ENCODE measurements at places on chromosomes 5 and 9. TPM values are rescaled to one million over a fixed set of nuclear protein-coding genes. Genes with fewer than 3 reads are reported as not detected.

MCC gene
- total RNA-seq, result 8.3 TPM

CCDC112 gene
- total RNA-seq, result 3.0 TPM

SPINK6 gene
- not detected for total RNA-seq

DTWD2 gene
- 3.2 TPM for total RNA-seq

PTGS1 gene
- total RNA-seq, result 0.92 TPM

LCN15 gene
- total RNA-seq, result not detected

FOXD4L3 gene
- not detected for total RNA-seq

MYORG gene
- total RNA-seq, result 0.72 TPM

CCDC171 gene
- 1.4 TPM for total RNA-seq

SAXO1 gene
- not detected for total RNA-seq

ANKRD18B gene
- not detected for total RNA-seq

B4GALT7 gene
- 46.7 TPM for total RNA-seq

PRR16 gene
- total RNA-seq, result not detected

GRAMD2B gene
- total RNA-seq, result 6.0 TPM

HSD17B4 gene
- 79.6 TPM for total RNA-seq

IL7R gene
- total RNA-seq, result 691 TPM

SH2D3C gene
- 48.7 TPM for total RNA-seq

Data from T-cell (primary cell).